ENCODE measurements at places on chromosomes 1 and 21.

GRCh38 chr1:210223226-210223904 is 9.2 kb upstream of the SERTAD4 start:
- DNase-seq, result no peak

DNA sequence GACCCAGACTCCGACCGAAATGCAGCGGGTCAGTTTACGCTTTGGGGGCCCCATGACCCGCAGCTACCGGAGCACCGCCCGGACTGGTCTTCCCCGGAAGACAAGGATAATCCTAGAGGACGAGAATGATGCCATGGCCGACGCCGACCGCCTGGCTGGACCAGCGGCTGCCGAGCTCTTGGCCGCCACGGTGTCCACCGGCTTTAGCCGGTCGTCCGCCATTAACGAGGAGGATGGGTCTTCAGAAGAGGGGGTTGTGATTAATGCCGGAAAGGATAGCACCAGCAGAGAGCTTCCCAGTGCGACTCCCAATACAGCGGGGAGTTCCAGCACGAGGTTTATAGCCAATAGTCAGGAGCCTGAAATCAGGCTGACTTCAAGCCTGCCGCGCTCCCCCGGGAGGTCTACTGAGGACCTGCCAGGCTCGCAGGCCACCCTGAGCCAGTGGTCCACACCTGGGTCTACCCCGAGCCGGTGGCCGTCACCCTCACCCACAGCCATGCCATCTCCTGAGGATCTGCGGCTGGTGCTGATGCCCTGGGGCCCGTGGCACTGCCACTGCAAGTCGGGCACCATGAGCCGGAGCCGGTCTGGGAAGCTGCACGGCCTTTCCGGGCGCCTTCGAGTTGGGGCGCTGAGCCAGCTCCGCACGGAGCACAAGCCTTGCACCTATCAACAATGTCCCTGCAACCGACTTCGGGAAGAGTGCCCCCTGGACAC is 534 bp downstream of the C1orf56 start:
- DNase-seq, result peak; percentile 64

- peak; percentile 81 for DNase-seq
These were observed 4.1 kb downstream of the ZC3H12A start for GRCh38 chr1:37478451-37478881.

DNA sequence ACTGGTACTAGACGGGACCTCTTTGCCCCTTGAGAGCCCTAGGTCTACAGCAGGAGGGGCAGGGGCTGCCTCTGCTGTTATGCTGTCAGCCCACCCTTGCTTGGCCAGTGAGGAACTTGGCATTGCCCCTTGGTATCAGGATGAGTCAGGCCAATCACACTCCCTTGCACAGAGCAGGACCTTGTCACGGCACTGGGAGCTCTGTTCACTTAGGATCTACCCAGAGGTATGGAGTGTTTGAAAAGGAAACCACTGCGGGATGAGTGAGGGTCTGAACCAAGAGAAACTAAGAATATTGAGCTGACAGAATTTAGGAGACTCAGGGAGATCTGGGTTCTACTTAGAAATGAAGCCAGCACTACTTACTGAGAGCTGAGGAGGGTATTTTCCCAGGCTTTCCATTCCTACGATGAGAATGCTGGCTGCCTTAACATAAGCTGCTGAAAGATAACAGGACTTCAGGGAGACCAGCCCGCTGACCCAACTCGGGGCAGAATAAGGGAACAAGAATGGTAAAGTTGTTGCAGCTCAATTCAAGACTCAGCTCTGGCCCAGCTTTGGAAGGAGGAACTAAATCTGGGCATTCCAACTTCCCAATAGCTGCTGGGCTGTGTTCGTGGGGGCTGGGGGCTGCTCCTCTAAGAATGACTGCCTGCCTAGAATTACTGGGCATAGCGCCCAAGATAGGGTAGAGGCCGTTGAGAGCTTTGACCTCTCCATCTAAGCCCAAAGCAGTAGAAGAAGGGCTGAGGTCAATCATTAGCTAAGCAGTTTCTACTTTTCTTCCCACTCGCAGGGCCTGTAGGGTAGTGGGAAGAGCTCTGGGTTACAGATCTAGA is 1.5 kb downstream of the FABP3 start:
- no peak for DNase-seq

- DNase-seq, result no peak
These were observed 161.3 kb downstream of the GALNT2 start for GRCh38 chr1:230228236-230228897.

- no peak for DNase-seq
These were observed 176.2 kb downstream of the ROR1 start for GRCh38 chr1:63950023-63950422.

Data from CD4-positive, alpha-beta T cell treated with Interleukin-15 for 4 hours (primary cell).